NCI-H1092 (cell line): ENCODE measurements at places on chromosomes 12 and 14.
A peak's percentile ranks its signal among the peaks of the same experiment; 100 is the strongest.

DNA sequence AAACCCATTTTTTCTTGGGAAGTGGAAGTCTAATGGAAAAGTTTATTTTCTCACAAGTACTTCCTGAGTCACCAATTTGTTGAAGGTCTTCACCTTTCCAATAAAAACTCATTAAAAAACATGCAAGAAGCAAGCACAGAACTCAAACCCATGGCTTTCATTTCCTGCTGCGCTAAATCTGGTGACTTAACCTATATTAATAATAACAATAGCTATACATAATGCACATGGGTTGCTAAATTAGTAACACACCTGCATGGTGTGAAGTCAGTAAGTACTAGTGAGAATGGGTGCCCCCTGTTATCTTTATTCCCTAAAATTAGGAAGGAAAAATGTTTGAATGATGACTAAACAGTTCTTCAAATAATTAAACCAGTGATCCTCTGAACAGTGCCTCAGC lies 52.3 kb downstream of the PPP2R5C start:
- no peak for DNase-seq

- peak; percentile 43 for DNase-seq
Measured at GRCh38 chr14:103121121-103121845, 2.0 kb upstream of the TNFAIP2 start.

DNA sequence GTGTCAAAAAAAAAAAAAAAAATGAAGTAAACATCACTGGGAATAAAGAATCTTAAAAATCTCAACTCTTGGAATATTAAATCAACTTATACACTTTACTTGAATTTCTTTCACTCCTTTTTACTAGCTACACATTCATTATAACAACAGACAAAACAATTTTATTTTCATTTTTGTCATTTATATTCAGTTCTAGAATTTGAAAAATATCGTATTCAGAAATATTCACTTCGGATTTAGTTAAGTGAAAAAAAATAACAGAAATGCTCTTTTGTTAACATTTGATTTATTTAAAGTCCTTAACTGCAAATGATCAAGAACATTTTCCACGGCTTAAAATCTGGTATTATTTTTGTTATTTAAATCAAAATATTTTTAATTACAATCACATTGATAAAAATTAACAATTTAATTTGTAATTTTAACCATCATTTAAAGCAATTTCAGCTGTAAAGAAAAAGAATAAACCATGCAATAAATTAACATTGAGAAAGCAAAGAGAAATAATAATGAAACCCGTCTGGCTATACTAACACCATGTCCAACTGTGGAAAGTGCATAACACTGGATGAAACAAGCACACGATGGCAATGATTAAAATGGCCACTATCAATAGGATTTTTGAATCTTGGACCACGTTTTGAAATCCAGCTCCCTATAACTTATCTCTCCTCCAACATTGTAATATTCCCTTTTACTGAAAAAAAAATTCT lies 5.2 kb downstream of the FOXA1 start:
- peak; percentile 42 for DNase-seq

DNA sequence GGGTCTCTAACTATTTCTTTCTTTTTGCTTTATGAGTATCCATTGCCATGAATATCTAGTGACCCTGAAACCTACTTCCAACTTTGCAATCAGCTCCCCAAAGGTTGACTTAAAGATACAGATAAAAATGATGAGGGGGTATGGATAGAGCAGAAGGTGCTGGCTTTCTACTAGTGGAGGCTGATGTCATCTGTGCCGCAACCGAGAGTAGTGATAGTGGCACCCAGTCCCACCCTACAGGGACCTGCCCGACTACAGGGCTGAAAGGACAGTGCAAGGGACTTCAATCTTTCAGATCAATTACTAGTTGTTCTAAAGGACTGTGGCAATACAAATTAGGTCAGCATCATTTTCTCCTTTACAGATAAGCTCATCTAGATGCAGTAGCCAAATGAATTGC lies 806.0 kb downstream of the VRK1 start:
- DNase-seq = no peak

DNA sequence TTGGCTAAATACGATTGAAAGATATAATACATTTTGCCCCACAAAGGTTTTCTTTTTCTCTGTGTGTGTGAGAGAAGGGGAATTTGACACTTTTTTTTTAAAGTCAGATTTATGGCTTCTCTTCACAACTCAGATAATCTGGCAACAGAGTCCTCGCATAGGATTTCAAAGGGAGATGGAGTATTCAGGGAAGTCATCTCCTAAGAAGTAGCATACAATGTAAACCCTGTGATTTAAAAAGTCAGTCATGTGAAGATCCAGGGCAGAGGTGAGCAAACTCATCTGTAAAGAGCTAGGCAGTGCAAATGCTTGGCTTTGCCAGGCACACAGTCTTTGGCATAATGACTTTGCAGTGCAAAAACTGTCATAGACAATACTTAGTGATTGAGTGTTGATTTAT lies 1526.3 kb downstream of the AACS start:
- DNase-seq = no peak

DNA sequence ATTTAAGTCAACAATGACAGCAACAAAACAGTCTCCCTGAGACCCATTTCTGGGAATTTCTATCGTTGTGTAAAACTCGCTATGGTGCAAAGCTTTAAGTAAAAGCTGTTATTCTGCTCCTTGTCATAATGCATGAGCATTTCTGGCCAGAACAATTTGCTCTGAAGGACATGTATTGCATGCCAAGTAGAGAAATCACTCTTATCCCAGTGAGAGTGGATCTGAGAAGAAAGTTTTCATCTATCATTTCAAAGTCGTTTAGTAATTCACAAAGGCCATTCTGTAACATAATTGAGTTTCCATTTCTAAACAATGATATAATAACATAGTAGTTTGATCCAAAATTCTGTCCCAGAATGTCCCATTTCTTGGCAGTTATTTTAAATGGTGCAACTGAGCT lies 86.6 kb downstream of the TBC1D30 start:
- no peak for DNase-seq

DNA sequence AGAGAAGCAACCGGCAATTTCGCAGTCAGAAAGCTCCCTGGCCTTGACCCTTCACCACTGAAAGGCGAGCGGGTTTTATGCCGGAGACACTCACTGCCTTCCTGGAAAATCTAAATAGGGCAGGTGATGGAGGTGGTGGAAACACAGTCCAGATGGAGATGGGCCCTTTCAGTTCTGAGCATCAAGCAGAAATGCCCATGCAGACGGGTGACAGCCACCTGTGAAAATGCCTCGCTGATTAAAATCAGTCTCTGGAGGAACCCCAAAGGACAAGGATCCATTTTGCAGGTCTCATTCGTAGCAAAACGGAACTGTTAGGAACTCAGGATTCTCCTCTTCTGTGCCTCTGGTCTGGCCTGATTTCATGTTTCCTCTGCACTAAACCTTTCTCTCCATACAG lies 74.2 kb downstream of the FZD10 start:
- no peak for DNase-seq

DNA sequence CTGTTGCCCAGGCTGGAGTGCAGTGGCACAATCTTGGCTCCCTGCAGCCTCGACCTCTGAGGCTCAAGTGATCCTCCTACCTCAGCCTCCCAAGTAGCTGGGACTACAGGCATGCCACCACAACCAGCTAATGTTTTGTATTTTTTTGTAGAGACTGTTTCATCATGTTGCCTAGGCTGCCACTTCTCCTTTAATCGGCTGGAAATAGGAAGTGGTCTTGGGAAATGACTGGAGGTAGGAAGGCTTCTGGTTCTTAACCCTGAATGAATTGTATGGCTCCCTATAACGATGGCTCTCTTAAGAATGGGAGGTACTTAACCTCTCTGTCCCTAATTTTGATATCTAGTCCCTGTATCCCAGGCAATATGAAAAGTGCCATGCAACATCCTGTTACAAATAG lies 113.9 kb upstream of the USP15 start:
- no peak for DNase-seq

DNA sequence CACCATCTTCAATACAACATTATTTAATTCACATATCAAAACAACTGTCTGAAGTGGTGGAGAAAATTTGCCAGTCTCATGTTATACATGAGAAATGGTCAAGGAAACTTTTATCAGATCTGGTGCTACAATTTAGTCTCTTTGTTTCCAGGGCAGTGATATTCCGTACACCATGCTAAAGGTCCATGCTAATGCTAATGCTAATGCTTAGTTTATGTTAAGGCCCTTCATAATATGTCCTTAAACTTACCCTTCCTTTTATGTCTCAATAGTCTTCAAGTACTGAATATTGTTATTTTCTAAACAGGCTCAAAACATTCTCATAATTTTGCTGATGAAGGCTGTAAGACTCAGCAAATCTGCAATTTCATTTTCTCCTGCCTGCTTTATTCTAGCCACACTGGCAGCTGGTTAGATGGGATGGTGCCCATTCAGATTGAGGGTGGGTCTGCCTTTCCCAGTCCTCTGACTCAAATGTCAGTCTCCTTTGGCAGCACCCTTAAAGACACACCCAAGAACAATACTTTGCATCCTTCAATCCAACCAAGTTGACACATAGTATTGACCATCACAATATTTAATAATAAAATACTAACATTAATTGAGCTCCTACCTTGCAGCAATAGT lies 59.8 kb downstream of the TMEM117 start:
- no peak for DNase-seq

DNA sequence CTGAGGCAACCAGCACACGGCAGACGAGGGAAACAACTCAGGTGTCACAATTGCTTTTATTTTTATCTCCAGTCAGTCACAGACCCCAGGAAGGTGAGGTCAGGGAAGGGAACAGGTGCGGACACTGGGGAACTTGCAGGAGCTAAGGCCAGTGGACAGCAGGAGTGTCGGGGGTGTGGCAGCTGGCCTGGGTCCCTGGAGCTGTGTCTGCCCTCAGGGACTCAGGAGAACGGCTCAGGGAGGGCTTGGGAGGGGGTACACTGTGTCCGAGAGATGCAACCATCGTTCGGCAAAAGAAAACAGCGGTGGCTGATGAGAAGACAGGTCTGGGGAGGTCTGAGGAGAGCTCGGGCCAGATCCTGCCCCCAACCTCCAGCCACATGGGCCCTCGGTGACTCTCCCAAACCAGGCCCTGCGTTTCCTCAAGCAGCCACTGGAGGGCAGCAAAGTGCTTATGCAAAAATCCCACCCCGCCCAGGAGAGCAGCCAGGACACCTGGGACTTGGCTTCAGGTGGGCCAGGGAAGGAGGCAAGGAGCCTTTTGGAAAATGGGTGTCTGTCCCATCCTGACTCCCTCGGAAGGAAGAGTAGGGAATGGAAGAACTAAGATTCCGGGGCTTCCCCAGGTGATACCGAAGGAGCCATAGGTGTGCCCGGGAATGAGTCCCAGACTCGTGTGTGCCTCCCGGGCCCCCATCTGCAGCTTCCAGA lies 24.1 kb upstream of the BCDIN3D start:
- peak; percentile 36 for DNase-seq

DNA sequence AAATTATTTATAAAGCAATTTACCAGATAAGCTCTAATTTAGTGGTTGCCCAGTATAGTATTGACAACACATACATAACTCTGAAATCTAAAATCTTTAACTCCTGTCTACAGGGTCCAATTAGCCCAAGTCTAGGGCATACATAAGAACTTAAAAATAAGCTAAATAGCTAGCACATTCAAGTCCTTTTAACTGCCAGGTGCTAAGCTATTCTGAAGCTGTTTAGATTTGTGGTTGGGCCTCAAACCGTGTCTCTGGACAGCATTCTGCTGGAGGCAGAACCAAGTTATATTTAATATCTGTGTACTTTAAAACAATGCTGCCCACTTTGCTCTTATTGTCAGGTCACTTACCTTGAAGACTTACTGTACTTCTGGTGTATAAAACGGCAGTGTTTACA lies 19.0 kb downstream of the RPS6KA5 start:
- DNase-seq = no peak

GRCh38 chr14:104712881-104713734 lies 10.9 kb upstream of the ADSS1 start:
- no peak for DNase-seq
